ENCODE measurements at places on chromosomes 3 and 15.

- DNase-seq, result no peak
These were observed 482.6 kb upstream of the ZNF717 start for GRCh38 chr3:76267851-76268380.

- no peak for DNase-seq
These were observed 1029.9 kb upstream of the CADM2 start for GRCh38 chr3:83928903-83929302.

DNA sequence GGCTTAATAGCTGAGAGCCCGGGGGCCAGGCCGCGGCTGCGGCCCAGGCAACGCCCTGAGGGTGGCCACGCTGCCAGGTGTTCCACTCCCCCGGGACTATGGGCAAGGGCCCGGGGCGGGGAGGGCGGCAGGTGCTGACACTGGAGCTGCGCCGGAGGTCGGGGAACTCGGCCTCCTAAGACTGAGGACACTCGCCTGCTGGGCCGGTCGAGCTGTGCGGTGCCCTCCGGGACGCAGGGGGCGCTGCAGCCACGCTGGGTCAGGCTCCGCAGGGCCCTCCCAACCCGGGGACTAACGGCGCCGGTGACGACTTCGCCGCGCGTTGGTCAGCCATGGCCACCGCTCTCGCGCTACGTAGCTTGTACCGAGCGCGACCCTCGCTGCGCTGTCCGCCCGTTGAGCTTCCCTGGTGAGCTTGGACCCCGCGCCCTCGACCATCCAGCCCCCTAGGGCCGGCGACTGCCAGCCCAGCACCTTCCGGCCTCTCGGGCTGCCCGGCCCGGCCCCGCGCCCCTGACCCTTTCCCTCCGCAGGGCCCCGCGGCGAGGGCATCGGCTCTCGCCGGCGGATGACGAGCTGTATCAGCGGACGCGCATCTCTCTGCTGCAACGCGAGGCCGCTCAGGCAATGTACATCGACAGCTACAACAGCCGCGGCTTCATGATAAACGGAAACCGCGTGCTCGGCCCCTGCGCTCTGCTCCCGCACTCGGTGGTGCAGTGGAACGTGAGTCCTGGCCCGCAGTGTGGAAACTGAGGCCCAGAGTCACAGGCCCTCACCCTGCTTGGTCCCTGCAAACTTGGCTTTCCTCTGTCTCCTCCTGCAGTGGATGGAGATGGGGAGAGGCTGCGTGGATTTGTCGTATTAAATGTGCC lies at the start of gene NDUFAF3:
NDUFAF3 (plus strand) TSS at position 309 of the 875 bp plus-strand sequence; CDS start at position 333, 24 bp downstream.
- DNase-seq, result peak; percentile 97

- peak; percentile 10 for DNase-seq
These were observed 490.0 kb downstream of the EDEM1 start for GRCh38 chr3:5677555-5677954.

- DNase-seq, result peak; percentile 10
These were observed 39.0 kb downstream of the MECOM start for GRCh38 chr3:169624533-169624972.

DNA sequence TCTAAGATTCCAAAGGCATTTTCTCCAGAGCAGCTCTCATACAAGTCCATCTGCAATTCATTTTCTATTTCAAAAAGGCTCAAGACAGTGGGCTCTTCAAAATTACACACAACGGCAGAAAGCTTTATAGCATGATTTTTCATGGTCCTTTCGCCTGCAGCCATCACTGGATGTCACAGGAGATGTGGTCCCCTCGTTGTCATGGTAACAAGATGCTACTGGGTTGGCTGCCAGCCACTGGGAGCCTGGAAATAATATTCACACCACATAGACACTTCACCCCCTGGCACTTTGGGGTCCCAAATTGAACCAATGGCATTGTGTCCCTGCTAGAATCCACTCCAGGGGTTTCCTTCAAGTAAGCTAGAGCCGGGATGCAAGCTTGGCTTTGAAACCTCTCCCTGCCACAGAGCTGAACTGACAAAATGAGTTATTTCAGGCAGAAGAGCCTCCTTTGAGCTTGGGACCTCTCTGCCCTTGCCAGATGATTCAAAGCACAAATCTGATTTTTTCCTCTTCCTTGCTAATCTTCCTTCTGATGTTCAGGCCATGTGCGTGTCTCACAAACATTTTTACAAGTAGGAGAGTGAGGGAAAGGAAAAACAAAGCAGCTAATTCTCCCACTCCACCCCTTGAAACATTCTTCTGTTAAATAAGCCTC lies 512.6 kb upstream of the ADAMTS9 start:
- no peak for DNase-seq
